ENCODE measurements at places on chromosomes 4 and X. TPM values are rescaled to one million over a fixed set of nuclear protein-coding genes. Genes with fewer than 3 reads are reported as not detected.

- H3K4me1 ChIP-seq = no peaks in the 10 kb centered on the region
- no peaks in the 10 kb centered on the region for H3K36me3 ChIP-seq
These were observed 80.1 kb downstream of the HS3ST1 start for GRCh38 chr4:11348449-11349088.

- H3K27me3 ChIP-seq = no peaks in the 10 kb centered on the region
- H3K27ac ChIP-seq = no peak overlapping the region
- no peaks in the 10 kb centered on the region for H3K4me1 ChIP-seq
- DNase-seq = no peak
- no peaks in the 10 kb centered on the region for H3K36me3 ChIP-seq
- no peak overlapping the region for H3K4me3 ChIP-seq
These were observed 463.1 kb downstream of the PCDH7 start for GRCh38 chr4:31183256-31183655.

Gene FGD1
- total RNA-seq = 8.1 TPM

Gene HPRT1
- total RNA-seq = 14.5 TPM

Gene SPANXB1
- total RNA-seq = not detected

Gene HOPX
- 112 TPM for total RNA-seq

Gene BBS12
- total RNA-seq = 2.2 TPM

Gene TRPC5OS
- not detected for total RNA-seq

Measured in vagina (tissue), 2 donors.